Pancreas (tissue), 10 donors: ENCODE measurements at places on chromosomes 16 and 17. TPM values are rescaled to one million over a fixed set of nuclear protein-coding genes. Genes with fewer than 3 reads are reported as not detected.

Gene QPRT
- 18.1 TPM for total RNA-seq

Gene BAIAP3
- 12.5 TPM for total RNA-seq

Gene TBC1D3G
- not detected for total RNA-seq

Gene TNFRSF13B
- total RNA-seq = not detected

- DNase-seq = no peak
- no peaks in the 10 kb centered on the region for H3K27me3 ChIP-seq
- no peaks in the 10 kb centered on the region for H3K36me3 ChIP-seq
- H3K4me3 ChIP-seq = no peak overlapping the region
- no peak overlapping the region for H3K27ac ChIP-seq
- H3K4me1 ChIP-seq = no peaks in the 10 kb centered on the region
These were observed 5.1 kb downstream of the ETV4 start for GRCh38 chr17:43540821-43541674.

Gene KRT40
- not detected for total RNA-seq

DNA sequence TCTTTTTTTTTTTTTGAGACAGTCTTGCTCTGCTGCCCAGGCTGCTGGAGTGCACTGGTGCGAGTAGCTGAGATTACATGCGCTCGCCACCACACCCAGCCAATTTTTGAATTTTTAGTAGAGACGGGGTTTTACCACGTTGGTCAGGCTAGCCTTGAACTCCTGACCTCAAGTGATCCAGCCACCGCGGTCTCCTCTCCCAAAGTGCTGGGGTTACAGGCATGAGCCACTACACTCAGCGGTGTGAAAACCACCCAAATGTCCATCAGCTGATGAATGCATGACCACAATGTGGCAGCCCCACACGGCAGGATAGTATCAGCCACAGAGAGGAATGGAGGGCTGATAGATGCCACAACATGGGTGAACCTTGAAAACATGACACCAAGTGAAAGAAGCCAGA, 2.1 kb downstream of the P2RX5 start:
- DNase-seq = no peak
- H3K4me3 ChIP-seq = no peak overlapping the region
- H3K27me3 ChIP-seq = no peaks in the 10 kb centered on the region
- H3K27ac ChIP-seq = no peak overlapping the region

DNA sequence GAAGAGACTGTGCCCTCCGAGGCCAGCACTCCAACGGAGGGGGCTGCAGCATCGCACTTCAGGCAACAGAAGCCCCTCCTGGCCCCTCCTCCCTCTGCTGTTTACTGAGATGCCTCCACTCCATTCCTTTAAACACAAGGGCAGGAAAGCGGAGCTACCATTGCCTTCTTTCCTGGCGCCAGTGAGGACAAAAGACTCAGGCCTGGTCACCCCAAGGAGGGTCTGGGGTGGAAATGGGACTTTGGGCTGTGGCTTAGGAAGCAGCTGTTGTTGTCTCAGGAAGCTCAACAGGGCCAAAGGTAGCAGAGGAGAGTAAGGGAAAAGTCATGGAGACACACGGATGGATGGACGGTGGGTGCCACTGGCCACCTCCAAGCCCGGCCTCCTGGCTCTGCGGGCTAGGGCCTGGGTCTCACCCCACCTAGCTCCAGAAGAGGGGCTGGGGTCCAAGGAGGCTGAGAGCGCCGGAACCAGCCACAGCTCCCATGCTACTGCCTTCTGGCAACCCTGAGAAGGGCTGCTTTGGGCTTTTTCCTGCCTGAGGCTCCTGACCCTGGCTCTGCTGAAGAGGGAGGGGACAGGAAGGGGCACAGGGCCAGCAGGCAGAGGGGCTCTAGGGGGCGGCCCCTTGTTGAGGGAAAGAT, 11.1 kb downstream of the CD300LG start:
- H3K27ac ChIP-seq = no peak overlapping the region
- H3K4me1 ChIP-seq = no peaks in the 10 kb centered on the region
- DNase-seq = no peak
- H3K4me3 ChIP-seq = no peak overlapping the region
- no peaks in the 10 kb centered on the region for H3K36me3 ChIP-seq
- no peaks in the 10 kb centered on the region for H3K27me3 ChIP-seq

Gene ZFPM1
- total RNA-seq = 14.2 TPM

DNA sequence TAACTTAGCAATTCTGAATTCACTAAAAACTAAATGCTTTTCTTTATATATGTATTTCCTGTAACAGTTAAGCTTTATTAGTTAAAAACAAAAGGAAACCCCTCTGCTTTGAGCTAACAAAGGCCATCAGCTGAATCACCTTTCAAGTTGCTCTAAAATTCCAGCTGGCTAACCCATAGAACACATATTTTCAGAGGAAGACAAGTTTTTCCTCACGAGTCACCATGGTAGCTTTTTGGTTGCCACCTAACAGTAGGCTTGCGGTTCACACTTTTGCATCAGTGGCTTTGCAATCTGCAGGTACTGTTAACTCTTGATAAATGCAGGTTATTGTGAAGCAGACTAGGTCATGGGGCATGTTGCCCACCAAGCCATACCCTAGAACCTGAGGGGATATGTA, 57.6 kb upstream of the IRX5 start:
- no peaks in the 10 kb centered on the region for H3K36me3 ChIP-seq
- H3K4me3 ChIP-seq = no peak overlapping the region
- DNase-seq = no peak
- no peak overlapping the region for H3K27ac ChIP-seq

DNA sequence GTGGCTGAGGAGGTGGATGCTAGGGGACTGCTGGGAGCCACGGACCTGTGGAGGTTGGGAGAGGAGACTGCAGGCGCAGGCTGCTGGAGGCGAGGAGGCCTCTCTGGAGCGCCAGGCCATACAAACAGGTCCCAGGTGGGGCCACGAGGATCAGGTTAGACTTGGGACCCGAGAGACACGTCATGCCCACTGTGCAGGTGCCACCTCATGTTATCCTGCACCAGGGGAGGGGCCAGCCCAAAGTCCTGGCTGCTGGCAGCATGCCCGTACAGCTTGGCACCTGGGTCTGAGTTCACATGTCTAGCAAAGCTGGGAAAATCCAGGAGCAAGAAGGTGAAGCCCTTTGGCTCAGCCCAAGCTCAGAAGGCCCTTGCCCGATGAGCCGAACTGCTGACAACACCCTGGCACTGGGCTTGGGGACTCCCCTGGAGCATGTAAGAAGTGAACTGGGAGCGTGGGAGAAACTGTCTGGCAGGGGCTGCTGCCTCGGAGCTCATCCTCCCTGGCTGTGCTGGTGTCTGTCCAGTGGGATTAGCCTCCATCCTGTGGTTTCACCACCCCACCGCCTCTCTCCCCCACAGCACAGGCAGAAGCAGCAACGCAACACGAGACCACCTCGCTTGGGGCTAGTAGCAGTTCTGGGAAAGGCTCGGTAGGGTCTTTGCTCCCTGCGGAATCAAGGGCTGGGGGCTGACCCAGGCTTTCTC, 5.3 kb downstream of the ARHGDIA start:
- peak; percentile 97 for DNase-seq
- peak overlapping the region; percentile 79 for H3K27ac ChIP-seq
- H3K4me1 ChIP-seq = peaks cover 60% of the 10 kb centered on the region
- H3K27me3 ChIP-seq = no peaks in the 10 kb centered on the region

DNA sequence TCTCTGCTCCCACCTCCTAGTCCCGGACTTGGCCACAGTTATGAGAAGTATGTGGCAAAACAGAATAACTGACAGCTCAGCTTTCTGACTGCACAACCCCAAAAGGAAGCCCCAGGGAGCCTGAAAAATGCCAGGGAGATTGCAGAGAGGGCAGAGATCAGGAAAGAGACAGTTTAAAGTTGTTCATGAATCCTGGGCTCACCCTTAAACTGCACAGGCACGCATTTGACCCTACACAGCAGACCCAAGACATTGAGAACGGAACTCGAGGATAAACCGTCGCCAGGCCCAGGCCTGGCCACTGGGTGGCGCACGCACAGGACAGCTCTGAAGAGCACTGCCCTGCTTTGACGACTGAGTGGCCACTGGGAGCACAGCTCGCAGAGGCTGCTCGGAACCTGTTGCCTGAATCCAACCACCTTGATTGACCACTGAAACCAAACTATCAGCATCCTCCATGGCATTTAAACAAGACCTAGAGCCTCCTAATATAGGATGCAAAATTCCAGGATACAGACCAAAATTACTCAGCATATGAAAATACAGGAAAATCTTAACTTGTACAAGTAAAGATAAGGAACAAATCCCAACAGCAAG, 114.0 kb downstream of the C16orf95 start:
- no peaks in the 10 kb centered on the region for H3K36me3 ChIP-seq
- H3K27me3 ChIP-seq = no peaks in the 10 kb centered on the region
- no peak overlapping the region for H3K27ac ChIP-seq
- H3K4me1 ChIP-seq = peaks cover 6% of the 10 kb centered on the region
